ENCODE measurements at places on chromosomes 1 and 21.

- no peak for DNase-seq
Measured at GRCh38 chr1:231557411-231557810, 28.9 kb downstream of the TSNAX start.

- no peak for DNase-seq
Measured at GRCh38 chr1:18484721-18485120, 4.0 kb downstream of the KLHDC7A start.

- no peak for DNase-seq
Measured at GRCh38 chr1:118084400-118084799, 100.6 kb downstream of the SPAG17 start.

DNA sequence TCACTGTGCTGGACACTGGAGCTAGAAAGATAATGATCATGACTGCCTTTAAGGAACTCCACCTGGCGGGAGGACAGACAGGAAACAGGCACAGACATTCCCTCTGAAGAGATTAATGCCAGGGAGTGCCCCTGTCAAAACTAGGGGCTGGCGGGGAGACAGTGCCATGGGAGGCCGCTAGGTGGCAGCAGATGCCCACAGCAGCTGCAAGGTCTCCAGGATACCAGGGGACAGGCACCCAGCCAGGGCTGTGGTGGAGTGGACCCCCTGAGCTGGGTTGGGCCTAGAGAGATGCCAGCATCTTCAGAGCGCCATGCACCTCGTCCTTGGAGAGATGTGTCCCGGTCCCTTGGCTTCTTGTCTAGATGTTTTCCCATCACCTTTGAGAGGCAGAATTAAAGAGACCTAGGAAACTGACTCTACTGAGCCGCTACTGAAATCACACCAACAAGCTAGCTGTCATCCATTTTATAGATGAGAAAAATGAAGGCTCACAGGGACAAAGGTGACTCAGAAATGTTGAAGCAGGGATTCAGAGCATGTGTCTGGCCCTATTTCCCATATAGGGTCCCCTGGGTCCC lies 3.6 kb downstream of the REN start:
- peak; percentile 92 for DNase-seq

GRCh38 chr1:168504064-168504837 lies 39.5 kb downstream of the XCL2 start:
- DNase-seq = no peak

All from HTR-8/SVneo (cell line).